ENCODE measurements at places on chromosomes 16 and 17.

GRCh38 chr17:12040478-12040877 lies 19.8 kb downstream of the MAP2K4 start:
- no peak for DNase-seq

GRCh38 chr17:48110761-48111160 lies 3.2 kb downstream of the SNX11 start:
- DNase-seq: peak; percentile 95

DNA sequence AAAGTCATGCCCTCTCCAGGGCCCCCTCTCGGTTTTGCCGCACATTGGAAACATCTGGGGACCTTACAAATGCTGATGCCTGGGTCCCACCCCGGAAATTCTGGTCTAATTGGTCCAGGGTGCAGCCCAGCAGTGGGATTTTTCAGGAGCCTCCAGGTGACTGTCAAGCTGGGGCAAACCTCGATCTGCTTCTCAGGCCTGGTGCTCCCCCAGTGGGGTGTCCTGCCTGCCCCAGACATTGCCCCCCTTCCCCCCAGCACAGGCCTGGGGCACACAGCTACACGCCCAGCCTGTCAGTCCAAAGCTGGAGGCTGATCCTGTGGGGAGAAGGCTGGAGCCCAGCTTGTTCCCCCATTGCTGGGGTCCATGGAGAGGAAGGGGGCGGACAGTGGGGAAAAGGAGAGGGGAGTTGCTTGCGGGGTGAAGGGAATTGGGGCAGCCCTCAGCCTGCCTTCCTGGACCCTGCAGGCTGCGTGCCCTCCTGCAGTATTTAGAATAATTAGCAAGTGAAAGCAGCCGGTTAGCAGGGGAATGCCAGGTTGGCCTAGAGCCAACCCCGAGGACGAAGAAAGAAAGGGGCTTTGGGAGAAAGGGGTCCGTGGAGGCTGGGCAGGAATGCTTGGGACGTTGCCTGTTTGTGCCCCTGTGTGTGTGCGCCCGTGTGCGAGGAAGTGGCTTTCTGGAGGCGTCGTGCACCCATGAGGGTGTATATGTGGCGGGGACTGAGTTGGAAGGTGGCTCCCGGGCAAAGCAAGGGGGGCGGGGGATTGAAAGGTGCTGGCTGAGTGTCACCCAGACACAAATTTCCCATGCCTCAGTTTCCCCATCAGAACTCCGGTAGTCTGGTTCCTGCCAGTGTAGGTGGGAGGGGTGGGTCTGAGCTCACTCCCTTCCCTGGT lies 5.9 kb downstream of the FOXJ1 start:
- peak; percentile 44 for DNase-seq

- no peak for DNase-seq
Observed at GRCh38 chr17:73910206-73910605, 266.0 kb upstream of the SDK2 start.

- DNase-seq: no peak
Observed at GRCh38 chr17:12421646-12422306, 243.9 kb upstream of the MYOCD start.

DNA sequence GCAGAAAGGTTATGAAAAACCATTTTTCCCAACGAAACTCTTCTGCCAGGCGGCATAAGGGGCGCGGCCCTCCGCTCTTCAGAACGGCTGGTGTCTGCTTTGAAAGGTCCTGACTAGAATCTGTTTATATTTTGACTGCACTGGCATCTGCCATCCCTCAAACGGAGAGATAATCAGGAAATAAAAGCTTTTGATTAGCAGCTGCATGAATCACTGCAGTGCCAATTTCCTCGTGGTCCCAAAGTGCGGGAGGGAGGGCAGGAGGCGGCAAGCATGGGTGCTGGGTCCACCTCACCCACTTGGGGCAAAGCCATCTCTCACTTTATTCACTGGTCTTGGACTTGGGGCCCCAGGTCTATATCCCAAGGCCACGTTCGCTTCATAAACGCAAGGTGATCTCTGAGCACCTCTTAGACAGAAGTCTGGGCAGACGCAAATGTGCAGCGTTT lies 49.7 kb downstream of the TBC1D16 start:
- DNase-seq: no peak

Measured in spinal cord (tissue), 10 donors.